Type B pancreatic cell (in vitro differentiated cells): ENCODE measurements at places on chromosomes 7 and 10. TPM values are rescaled to one million over a fixed set of nuclear protein-coding genes. Genes with fewer than 3 reads are reported as not detected.

The HPSE2 gene
- total RNA-seq: 0.10 and 19.8 TPM in 2 replicates

The KIAA1549 gene
- 14.0 and 24.4 TPM in 2 replicates for total RNA-seq

The AZGP1 gene
- total RNA-seq: 0.50 and 0.60 TPM in 2 replicates

The GRM8 gene
- total RNA-seq: 3.4 and 8.1 TPM in 2 replicates

The CYP26C1 gene
- total RNA-seq: not detected in 2 replicates

The PFKP gene
- total RNA-seq: 48.8 and 52.0 TPM in 2 replicates

The GIMAP5 gene
- not detected in 2 replicates for total RNA-seq

DNA sequence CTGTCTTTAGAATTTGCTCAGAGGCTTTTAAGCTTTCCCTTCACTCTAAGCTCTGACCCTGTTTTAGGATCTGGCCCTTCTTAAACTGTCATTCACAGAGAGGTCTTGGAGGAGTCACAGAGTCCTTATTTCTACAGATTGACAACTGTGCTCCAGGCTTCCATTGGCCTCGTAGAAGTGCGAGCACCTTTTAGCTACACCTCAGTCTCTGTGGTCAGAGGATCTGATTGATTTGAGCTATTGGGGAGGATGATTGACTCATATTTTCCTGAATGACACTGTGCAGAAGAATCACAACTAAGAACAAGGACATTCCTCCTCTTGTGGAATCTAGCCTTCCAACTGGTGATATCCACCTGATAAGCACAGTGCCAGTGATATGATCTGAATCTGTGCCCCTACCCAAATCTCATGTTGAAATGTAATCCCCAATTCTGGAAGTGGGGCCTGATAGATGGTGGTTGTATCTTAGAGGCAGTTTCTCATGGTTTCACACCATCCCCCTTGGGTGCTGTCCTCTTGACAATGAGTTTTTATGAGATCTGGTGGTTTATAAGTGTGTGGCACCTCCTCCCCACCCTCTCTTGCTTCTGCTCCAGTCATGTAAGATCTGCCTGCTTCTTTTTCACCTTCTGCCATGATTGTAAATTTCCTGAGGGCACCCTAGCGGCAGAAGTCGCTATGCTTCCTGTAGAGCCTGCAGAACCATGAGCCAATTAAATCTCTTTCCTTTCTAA, 3.2 kb downstream of the CYP3A7 start:
- H3K4me1 ChIP-seq: peaks cover 4% of the 10 kb centered on the region
- no peak for DNase-seq
- no peak overlapping the region for H3K27ac ChIP-seq
- no peaks in the 10 kb centered on the region for H3K36me3 ChIP-seq
- no peaks in the 10 kb centered on the region for H3K27me3 ChIP-seq
- no peak overlapping the region for H3K4me3 ChIP-seq

- DNase-seq: no peak
- peaks cover 44% of the 10 kb centered on the region for H3K27me3 ChIP-seq
- H3K4me1 ChIP-seq: no peaks in the 10 kb centered on the region
- no peaks in the 10 kb centered on the region for H3K36me3 ChIP-seq
- no peak overlapping the region for H3K27ac ChIP-seq
Measured at GRCh38 chr10:6198171-6198570, 4.6 kb upstream of the PFKFB3 start.

- peaks cover 22% of the 10 kb centered on the region for H3K4me1 ChIP-seq
Measured at GRCh38 chr10:48498940-48499510, 105.8 kb downstream of the ARHGAP22 start.

DNA sequence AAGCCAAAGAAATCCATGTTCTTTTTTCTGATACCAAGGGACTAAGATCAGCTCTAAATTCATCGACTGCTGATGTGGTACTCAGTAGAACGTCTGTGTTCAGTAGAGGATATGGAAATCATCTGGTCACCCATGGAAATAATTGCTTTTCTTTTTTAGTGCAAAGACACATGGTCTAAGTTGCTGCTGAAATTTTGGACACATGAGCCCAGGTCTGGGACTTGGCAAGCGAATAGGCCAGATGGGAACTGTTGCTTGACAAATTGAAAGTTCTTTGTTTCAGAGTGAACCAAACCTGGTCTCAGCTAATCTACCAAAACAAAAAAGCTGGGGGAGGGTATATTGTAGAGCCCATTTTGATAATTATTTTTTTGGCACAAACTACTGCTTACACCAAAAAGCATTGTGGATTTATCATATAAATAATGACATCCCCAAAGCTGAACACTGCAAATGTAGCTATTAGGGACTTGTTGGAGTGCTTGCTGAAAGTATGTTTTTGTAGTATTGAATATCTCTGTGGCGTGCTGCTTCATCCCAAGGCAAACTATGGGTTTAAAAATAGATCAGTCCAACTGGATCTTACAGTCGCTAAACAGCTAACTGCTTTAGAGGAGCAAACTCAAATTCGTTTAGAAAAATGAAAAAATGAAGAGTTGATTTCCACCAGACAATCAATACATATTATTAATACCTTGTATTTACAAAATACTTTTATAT, 144.7 kb downstream of the TRIL start:
- DNase-seq: no peak
- peaks cover 10% of the 10 kb centered on the region for H3K36me3 ChIP-seq
- H3K4me3 ChIP-seq: no peak overlapping the region
- H3K27ac ChIP-seq: no peak overlapping the region

GRCh38 chr10:108204528-108205305, 1040.2 kb upstream of the SORCS1 start:
- H3K4me1 ChIP-seq: no peaks in the 10 kb centered on the region
- H3K27ac ChIP-seq: no peak overlapping the region
- H3K4me3 ChIP-seq: no peak overlapping the region
- H3K36me3 ChIP-seq: no peaks in the 10 kb centered on the region
- H3K27me3 ChIP-seq: no peaks in the 10 kb centered on the region
- no peak for DNase-seq

- peak overlapping the region; percentile 84 for H3K4me3 ChIP-seq
- no peaks in the 10 kb centered on the region for H3K27me3 ChIP-seq
- peak overlapping the region; percentile 78 for H3K27ac ChIP-seq
- H3K4me1 ChIP-seq: peaks cover 42% of the 10 kb centered on the region
- no peaks in the 10 kb centered on the region for H3K36me3 ChIP-seq
- DNase-seq: no peak
Measured at GRCh38 chr10:119725517-119725827, 378 bp upstream of the INPP5F start.

- H3K27me3 ChIP-seq: peaks cover 4% of the 10 kb centered on the region
- H3K36me3 ChIP-seq: no peaks in the 10 kb centered on the region
- no peak overlapping the region for H3K4me3 ChIP-seq
- H3K27ac ChIP-seq: no peak overlapping the region
Measured at GRCh38 chr10:27628621-27629020, 117.0 kb downstream of the MKX start.

- peaks cover 27% of the 10 kb centered on the region for H3K4me1 ChIP-seq
- no peaks in the 10 kb centered on the region for H3K27me3 ChIP-seq
- peak overlapping the region; percentile 85 for H3K4me3 ChIP-seq
- peaks cover 3% of the 10 kb centered on the region for H3K36me3 ChIP-seq
- peak overlapping the region; percentile 81 for H3K27ac ChIP-seq
- DNase-seq: no peak
Measured at GRCh38 chr7:74452748-74453321, 871 bp upstream of the GTF2IRD1 start.

- no peak overlapping the region for H3K27ac ChIP-seq
- H3K27me3 ChIP-seq: no peaks in the 10 kb centered on the region
- H3K4me1 ChIP-seq: peaks cover 39% of the 10 kb centered on the region
Measured at GRCh38 chr7:151086802-151087244, 548 bp downstream of the AGAP3 start.

DNA sequence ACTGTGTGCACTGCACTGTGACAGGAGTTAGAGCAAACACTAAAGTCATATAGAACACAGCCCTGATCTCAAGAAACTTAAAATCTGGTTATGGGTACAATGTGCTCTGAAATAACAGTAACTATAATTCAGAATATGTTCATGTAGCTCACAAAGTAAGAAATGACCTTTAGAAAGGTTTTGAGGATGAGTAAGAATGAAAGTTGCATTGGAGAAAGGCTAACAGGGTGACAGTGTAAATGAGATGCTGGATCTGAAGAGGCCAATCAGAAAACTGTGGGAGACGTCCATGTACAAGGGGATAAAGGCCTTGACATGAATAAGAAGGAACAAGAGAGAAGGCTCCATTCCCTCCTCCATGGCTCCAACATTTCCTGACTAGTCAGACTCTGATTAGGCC, 124.7 kb downstream of the GRM3 start:
- no peak overlapping the region for H3K27ac ChIP-seq
- DNase-seq: no peak
- H3K4me3 ChIP-seq: no peak overlapping the region
